ENCODE measurements at places on chromosomes 7 and 10. TPM values are rescaled to one million over a fixed set of nuclear protein-coding genes. Genes with fewer than 3 reads are reported as not detected.

GRCh38 chr10:4651404-4652037 is 174.5 kb upstream of the AKR1E2 start:
- DNase-seq: no peak

- DNase-seq: no peak
Measured at GRCh38 chr7:93211228-93211818, 14.9 kb downstream of the HEPACAM2 start.

DNA sequence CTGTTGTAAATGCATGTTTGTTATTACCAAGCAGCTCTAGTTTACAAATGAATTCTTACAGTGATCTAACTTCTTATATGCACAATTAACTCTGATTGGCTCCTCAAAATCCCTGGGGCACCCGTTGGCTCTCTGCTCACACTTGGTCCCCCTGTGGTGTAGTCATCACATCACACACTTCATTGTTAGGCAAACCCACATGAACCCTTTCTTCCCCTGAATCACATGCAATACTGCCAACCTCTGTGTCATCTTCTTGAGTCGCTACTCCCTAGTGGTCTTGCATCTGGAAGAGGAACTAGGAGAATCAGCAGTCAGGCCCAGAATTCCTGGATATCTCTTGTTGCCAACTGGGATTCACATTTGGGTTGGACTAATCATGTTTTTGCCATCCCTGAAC is 73.1 kb downstream of the CD36 start:
- DNase-seq: no peak

- DNase-seq: no peak
Measured at GRCh38 chr10:93315246-93315645, 166.9 kb downstream of the MYOF start.

GRCh38 chr10:101897633-101898032 is 54.0 kb upstream of the KCNIP2 start:
- DNase-seq: no peak

DNA sequence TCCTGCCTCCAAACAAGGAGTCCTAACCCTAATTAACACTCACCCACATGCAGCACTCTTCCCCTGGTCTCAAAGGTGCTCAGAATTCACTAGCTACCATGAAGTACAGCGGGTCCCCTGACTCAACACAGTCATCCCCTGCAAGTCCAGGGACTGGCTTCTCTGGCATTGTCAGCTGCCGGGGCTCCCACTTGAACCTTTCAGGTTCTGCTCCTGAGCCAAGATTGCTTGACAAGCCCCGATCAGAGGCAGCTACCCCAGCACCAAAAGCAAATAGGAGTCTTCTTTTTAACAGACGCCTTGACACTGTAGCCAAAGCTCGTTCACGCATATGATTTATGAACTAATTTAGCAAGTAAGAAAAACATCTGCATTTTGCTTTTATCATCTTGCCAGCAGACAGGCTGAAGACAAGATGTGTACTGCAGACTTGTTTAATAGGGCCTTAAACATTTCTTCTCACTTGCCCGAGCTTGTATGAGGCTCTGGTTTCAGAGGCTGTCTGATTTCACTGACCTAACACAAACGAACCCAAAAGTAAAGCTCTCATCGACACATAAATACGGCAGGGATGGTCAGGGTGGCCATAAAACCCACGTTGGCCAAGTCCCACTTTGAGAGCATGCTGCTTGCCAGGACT is 67.6 kb upstream of the ADAM12 start:
- no peak for DNase-seq

- DNase-seq: no peak
Measured at GRCh38 chr7:70797109-70797514, 334.8 kb upstream of the GALNT17 start.

VWA2 gene
- 3.6 TPM for total RNA-seq

DNA sequence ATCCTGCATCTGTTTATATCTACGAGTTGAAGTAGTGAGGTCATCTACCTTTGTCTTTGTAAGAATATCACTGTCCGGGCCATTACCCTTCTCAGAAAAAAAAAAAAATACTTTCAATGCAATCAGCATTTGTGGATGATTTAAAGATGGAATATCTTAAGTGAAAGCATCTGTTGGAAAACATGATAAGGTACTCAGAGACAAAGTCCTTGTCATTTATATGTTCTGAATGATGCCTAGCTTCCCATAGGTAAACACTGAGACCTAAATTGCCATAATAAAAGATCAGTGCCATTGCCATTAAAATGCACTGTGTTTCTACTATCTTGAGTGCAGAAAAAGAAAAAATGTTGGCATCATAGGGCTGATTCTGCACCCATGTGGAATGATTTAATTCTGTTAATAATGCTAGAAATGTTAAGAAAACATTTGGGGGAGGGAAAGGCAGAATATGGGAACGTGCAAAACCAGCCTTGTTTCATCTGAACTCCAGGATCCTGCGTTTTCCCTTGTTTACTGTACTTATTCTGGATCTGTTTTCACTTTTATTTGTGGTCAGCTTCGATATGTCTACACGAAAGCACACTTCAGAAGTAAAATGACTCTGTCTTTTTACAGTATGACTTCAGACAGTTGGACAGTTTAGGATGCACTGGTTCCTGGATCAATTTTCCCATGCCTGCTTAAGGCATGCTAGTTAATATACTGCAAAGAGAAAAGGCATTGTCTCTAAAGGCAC is 669.8 kb downstream of the SUGCT start:
- no peak for DNase-seq

DNA sequence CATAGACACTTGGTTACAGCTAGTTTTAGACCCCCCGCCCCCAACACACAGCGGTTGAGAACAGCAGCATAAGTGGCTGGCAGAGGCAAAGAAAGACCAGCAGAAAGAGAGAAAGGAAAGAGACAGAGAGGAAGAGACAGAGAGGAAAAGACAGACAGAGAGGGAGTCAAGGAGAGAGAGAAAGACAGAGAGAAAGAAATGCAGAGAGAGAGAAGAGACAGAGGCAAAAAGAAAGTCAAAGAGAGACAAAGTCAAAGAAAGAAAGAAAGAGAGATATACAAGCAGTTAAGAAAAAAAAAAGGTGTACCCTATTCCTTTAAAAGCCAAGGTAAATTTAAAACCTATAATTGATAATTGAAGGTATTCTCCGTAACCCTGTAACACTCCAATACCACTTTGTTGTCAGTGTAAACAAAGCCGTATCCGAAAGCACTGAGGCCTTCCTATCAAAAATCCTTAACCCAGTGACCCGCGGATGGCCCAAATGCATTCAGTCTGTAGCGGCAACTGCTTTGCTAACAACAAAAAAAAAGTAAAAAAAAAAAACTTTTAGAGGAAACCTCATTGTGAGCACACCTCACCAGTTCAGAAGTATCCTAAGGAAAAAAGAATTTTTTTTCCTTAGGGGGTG is 11.9 kb upstream of the SLC12A9 start:
- DNase-seq: no peak

- no peak for DNase-seq
Measured at GRCh38 chr10:67302701-67303100, 376.9 kb downstream of the LRRTM3 start.
